ENCODE measurements at places on chromosomes 16 and 17.

DNA sequence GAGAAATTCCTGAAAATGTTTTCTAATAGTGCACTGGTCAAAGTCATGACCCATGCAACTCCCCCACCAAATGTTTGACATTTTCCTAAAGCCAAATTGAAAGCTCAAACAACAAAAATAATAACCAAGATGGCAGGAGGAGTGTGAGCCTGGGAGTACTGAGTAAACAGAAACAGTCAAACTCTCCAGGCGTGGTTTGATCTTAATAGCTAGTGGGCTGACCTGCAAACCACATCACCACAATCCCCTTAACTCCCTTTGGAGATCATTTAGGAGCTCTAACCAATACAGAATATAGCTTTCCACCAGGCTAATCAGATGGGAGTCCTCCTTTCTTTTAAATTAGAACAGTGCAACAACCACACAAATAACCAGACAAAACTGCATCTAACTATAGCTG lies 19.2 kb upstream of the MEIOC start:
- DNase-seq: no peak

DNA sequence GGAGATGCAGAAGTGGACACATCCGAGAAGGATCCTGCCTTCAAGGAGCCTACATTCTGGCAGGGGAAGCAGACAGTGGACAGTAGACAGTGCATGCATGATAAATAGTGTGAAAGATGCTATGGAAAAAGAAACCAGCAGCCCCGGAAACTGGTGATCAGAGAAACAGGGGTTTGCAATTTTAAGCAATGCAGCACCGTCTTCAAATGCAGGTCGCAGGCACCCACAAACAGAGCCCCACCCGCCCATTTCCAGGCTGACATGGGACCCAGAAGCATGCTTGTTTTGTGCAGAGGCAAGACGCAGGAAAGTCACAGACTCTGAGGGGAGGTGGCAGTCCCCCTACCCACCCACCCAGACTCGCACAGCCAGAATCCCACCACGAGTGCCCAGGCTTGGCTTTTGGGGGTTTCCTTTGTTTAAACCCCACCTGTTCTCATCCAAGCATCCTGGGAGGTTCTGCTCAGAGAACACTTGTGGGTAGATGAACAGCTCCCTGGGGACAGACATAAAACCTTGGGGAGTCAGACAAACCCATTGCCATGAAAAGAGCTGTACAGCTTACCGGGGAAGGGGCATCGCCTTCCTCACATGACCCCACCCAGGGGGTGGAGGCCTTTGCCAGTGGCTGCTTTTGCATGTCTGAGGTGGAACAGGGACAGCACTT lies 114.3 kb downstream of the MGAT5B start:
- no peak for DNase-seq

- no peak for DNase-seq
Observed at GRCh38 chr17:61662741-61663140, 71.7 kb upstream of the NACA2 start.

GRCh38 chr17:47816947-47817346 lies 4.6 kb downstream of the OSBPL7 start:
- DNase-seq: no peak

DNA sequence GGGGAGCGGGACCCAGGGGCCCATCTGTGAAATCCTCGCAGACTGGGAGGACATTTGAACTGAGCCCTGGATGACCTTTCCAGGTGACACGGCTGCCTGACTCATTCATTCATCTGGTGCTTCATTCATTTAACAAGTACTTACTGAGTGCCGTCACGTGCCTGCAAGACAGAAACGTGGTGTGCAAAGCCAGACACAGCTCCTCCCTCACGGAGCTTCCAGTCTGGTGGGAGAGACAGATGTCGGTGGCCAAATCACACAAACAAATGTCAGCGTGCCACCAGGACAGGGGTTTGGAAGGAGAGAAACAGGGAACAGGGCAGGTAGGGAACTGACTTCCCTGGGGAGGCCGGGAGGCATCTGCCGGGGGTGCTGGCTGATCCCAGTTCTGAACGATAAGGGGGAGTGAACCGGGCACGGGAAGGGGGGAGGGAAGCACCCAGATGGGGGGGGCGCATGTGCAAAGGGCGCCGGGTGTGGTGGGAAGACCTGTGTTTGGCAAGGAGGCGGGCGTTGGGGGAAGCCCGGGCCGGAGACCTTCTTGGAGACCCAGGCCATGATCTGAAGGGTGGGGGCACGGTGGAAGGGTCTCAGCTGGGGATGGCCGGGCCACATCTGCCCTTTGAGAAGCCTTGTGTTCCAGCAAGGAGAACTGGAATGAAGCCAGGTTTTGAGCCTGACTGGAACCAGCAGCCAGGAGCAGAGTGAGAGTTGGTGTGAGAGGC lies 93.6 kb upstream of the CIBAR2 start:
- peak; percentile 69 for DNase-seq

GRCh38 chr17:81210868-81211267 lies 11.9 kb downstream of the CEP131 start:
- no peak for DNase-seq

GRCh38 chr17:76927982-76928381 lies 59.8 kb downstream of the MGAT5B start:
- DNase-seq: no peak

- no peak for DNase-seq
Observed at GRCh38 chr16:83721676-83722075, 86.1 kb upstream of the HSBP1 start.

GRCh38 chr17:951325-952132 lies 28.0 kb downstream of the NXN start:
- DNase-seq: peak; percentile 86

GRCh38 chr16:81366316-81366932 lies 51.7 kb downstream of the GAN start:
- peak; percentile 85 for DNase-seq

- DNase-seq: no peak
Observed at GRCh38 chr16:24851700-24852099, 5.9 kb downstream of the SLC5A11 start.

DNA sequence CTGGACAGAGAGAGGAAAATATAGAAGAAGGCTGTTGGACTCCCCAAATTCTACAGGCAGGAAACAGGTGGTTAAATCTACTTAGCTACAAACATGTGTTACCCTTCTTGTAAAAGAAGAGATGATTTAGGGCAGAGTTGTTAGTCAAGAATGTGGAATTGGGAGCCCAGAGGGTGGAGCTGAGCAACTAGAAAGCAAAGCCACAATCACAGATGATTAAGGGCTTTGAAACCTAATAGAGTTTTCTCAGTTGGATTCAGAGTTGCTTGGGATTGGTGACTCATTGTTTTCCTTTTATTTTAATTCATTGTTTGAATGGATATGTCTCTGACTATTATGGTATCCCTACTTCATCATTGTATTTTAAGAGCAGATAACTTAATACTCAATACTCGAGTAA lies 6.2 kb downstream of the ACSM5 start:
- DNase-seq: no peak

GRCh38 chr16:21116148-21116693 lies 34.4 kb downstream of the DNAH3 start:
- no peak for DNase-seq

DNA sequence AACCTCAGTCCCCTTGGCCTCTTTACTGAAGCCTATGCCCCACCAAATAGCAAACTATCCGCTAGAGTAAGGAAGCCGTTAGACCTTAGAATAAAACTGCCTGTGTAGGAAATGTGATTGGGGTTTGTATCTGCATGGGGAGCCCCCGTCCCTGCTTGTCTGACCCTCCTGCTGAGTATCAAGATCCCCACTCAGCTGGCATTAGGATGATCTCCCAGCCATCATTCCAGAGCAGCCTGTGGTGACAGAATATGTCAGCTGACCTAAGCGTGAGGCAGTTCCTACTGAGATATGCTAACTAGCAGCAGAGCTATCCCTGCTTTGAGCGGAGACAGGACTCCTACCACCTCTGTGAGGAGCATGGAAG lies 645 bp upstream of the GFOD2 start:
- peak; percentile 64 for DNase-seq

- DNase-seq: no peak
Observed at GRCh38 chr17:11618861-11619566, 20.7 kb downstream of the DNAH9 start.

- no peak for DNase-seq
Observed at GRCh38 chr16:64304396-64304795, 817.5 kb downstream of the CDH11 start.

DNA sequence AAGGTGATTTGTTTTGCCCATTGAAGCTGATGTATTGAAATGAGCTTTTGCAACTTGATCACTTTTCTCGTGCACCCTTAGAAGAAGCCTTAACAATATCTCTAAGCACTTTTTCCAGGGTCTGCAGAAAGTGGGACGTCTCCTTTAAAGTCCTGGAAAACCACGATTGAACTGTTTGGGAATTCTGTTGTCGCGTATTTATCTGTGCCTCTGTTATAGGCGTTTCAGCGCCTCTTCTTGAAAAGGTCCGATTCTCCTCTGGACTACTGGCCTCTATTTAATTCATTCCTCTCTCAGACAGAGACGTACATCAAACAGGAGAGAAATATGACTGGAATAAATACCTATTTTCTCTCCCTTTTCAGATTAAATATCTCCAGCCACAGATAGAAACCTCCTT lies 262.4 kb upstream of the PSMD7 start:
- no peak for DNase-seq

DNA sequence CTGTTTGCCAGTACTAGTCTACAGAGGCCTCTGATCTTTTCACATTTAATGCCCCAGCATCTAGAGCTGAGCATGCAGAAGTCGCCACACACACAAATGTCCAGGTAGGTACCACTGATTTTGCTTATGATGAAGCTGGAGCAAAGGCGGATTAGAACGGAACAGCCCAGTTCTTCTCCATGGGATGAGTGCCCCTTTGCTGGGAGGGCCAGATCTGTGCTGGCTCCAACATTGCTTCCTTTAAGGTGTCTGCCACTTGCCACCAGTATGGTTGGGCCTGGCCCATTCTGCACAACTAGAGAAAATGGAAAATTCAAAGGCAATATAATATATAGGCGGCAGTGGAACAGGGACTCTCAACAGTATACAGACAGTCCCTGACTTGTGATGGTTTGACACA lies 2.2 kb upstream of the MNT start:
- DNase-seq: no peak

GRCh38 chr17:73189417-73190099 lies 3.3 kb upstream of the COG1 start:
- DNase-seq: peak; percentile 78

GRCh38 chr17:16486373-16487250 lies 5.4 kb downstream of the LRRC75A start:
- peak; percentile 70 for DNase-seq

GRCh38 chr16:9797306-9797705 lies 384.9 kb downstream of the GRIN2A start:
- DNase-seq: no peak

DNA sequence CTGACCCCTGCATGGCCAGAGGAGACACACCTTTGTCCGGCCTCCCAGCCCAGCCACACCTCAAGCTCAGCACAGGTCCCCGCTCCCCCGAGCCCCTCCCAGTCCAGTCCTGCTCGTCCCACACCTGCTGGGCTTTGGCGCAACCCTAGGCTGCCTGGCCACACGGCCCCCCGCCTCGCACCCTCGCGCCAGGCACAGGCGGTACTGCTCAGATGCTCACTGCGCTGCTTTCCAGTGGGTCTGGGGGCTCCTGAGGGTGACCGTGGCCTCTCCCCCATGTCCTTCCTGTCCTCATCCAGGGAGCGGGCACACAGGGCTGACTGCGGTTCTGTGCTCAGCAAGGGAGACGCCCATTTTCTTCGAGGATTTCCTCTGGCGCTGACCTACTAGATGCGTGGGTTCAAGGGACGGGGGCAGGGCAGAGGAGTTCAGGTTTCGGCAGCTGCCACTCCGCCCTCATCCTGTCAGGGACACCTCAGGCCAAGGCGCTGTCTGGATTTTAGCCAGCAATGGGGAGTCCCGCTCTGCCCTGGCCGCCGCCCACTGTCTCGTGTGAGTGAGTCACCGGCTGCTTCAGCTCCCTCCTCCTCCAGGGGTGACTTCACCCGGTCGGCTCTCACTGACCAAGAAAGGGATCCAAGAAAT lies 118.0 kb upstream of the ZNF469 start:
- peak; percentile 62 for DNase-seq

DNA sequence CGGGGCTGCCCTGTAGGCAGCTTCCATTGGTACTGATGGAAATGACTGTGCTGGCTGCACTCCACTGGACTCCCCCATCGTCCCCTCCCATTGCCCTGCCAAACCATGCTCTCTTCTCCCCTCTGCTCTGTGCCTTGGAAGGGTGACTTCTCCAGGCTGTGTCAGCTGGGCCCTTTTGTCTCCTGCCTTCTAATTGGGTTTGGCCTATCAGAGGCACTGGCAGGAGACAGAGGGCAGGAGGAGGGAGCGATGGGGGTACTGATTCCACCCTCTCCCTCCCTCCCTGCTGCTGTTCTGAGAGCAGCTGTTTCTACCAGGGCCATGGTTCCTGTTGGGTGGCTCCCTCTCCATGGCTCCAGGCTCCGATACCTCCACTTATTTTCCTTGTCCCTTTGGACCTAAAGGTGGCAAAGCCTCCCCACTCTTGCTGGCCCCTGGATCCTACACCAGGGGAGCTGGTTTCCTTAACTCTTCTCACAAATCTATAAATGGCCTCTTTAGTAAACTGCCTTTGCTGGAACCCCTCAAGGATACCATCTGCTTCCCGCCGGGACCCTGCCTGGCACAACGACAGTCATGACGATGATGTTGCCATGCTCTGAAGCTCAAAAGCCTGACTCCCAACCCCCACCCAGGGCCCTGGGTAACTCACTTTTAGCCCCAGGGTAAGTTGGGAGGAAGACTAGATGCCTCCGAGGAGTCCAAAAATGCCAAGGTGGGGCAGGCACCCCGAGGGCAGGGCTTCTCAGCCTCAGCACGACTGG lies 123.8 kb upstream of the RPL38 start:
- peak; percentile 67 for DNase-seq

- DNase-seq: peak; percentile 82
Observed at GRCh38 chr17:29617125-29617480, 5.6 kb downstream of the CORO6 start.

DNA sequence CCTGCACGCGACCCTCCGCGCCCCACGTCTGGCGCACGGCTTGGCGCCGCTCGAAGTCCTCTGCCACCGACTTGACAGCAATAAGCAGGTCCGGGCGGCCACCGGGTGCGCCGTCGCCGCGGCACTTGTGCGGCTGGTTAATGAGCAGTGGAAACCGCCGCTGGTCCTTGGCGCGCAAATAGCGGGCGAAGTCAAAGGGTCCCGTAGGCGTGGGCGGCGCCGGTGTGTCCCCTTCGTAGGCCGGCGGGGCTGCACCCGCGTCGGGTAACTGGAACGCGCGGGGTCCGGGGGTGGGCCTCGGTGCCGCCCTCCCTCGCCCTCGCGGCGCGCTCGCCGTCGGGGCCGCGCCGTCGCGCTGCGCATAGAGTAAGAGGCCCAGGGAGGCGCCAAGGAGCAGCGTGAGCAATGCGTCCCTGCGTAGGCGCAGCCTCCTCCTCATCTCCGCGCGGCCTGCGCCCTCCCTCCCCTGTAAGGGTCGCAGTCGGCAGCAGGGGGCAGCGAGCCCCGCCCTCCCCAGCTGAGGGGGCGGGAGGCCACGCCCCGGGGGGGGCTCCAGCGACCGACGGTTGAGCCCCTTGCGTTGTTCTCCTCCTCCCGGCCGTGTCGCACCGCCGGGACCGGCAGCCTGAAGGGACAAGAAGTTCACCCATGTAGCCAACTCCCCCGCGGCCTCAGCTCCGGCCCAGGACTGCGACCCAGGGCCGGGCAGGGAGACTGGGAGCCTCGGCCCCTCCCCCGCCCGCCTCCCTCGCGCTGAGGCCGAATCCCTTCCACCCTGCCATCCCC lies 558 bp downstream of the B3GNT9 start:
- DNase-seq: peak; percentile 77

Measured in eye (tissue), 1 donor.